NCI-H187 treated with DMSO at 0.1 percent for 48 hours (cell line): ENCODE measurements at places on chromosomes 7 and 10.

DNA sequence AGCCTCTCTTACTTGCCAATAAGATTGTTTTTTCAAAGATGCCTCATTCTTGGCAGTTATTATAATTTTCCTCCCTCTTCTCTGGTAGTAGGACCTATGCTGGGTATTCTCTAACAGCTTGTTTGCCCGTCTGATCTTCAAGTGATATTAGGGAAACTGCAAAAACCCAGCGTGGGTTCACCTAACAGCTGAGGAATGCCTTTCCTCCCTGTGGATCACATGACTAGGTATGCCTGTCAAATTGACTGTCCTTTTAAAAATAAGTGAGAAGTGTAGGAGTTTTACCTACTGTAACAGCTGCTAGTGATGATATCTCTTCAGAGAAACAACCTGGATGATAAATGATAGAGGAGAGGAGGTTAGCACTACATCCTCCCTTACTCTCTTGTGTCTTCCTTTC lies 22.0 kb downstream of the HECTD2 start:
- no peak for DNase-seq

- DNase-seq, result no peak
Observed at GRCh38 chr10:79248341-79249185, 98.7 kb upstream of the PPIF start.

- no peak for DNase-seq
Observed at GRCh38 chr7:27345997-27346396, 103.4 kb downstream of the EVX1 start.

- no peak for DNase-seq
Observed at GRCh38 chr10:58818900-58819299, 306.2 kb downstream of the BICC1 start.

- DNase-seq, result no peak
Observed at GRCh38 chr7:133354546-133355324, 101.9 kb downstream of the EXOC4 start.

- DNase-seq, result no peak
Observed at GRCh38 chr10:18164093-18164492, 23.9 kb downstream of the CACNB2 start.

DNA sequence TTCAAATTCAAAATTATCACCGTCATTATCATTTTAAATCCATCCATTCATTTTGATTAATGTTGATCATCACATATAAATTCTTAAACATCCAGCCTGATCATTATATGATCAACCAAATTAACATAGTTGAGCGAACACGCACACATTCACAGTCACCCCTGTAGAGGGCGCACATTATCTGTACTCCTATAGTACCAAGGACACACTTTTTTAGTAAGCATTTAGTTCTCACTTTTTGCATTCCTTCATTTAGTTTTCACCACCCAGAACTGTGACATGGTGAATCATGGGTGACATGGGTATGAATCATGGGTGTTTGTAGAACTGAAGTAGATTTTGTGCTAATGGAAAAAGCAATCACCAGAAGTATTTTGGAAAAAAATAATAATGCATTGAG lies 26.0 kb upstream of the ZNF735 start:
- DNase-seq, result no peak

DNA sequence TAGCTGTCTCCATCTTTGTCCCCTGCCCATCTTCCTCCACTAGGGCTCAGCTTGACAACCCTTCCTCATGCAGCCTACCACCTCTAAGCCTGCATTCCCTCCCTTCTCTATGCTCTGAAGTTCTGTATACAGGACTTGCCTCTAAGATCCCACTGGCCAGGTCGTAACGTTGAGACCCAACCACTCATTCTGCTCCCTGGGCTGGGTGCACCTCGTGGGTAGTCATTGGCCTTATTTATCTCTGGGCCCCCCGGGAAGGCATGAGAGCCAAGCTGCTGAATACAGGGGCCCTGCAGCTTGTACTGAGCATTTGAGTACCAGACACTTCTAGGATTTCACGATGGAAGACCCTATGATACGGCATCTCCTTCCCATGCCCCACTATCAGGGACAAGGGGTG lies 31.2 kb downstream of the MYL10 start:
- DNase-seq, result no peak

- no peak for DNase-seq
Observed at GRCh38 chr7:8628656-8629055, 195.2 kb downstream of the NXPH1 start.

- no peak for DNase-seq
Observed at GRCh38 chr7:138460649-138461607, 869 bp downstream of the TRIM24 start.

DNA sequence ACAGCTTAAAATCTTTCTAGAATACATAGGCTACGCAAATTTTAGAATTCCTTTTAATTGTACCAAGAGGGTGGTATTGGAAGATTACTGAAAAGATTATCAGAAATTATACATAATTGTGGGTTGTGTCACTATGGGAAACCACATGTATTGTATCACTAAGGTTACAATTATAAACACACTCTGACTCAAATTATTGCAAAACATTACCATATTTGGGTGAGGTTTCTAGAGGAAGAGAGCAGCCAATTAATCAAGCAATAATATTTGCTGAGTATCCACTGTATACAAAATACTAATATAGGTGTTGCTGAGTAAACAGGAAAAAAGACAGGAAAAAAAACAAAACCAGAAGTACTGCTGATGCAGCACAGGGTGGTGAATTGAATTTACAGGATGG lies 3.1 kb upstream of the CAPZA2 start:
- DNase-seq, result no peak

GRCh38 chr10:119005362-119006043 lies 24.0 kb upstream of the NANOS1 start:
- DNase-seq, result no peak

DNA sequence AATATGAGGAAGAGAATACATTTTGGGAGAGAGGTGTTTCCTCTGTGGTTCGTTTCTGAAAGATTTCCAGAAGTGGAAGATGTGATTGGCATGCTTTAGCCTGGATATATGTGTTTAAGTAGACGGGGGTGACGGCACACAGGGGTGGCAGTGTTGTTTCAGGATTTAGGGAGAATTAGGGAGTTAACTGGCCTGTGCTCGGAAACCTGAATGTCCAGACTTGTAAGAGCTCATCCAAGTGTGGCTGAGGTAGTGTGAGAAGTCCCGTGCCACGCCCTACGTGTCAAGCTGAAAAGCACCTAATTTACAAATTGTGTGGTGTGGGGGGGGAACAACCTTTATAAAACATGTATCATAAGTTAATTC lies 1.1 kb downstream of the RALA start:
- DNase-seq, result no peak

DNA sequence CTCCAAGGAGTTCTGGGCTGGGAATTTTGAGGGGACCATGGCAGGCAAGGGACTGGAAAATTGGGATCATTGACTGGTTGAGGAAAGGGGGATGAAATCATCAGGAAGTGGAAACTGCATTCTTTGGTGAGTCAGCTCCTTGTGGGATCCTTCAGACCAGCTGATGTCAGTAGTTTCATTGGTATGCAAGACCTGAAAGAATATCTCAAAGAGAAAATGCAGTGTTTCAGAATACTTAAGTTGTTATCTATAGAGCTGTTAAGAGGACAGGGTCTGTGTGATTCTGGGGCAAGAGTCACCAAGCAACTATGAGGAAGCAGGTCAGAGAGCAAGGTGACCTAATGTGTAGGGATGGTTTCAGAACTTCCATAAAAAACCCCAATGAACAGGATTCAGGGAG lies 595.9 kb upstream of the AUTS2 start:
- DNase-seq, result no peak
